ENCODE measurements at places on chromosomes 2 and 18. TPM values are rescaled to one million over a fixed set of nuclear protein-coding genes. Genes with fewer than 3 reads are reported as not detected.

DNA sequence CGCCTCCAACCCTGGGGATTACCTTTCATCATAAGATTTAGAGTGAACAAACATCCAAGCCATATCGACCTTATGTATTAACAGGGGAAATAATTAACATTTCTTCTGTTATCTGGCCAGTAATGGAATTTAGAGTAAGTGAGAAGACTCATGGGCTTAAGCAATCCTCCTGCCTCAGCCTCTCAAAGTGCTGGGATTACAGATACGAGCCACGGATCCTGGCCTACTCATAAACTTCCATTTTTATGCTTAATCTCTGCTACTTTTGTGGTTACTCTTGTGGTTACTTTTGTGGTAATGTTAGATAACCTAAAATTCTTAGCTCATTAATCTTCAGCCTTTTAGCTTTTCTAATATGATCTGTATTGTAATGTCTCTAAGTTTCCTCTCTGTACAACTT lies 159.3 kb upstream of the SLC8A1 start:
- H3K27me3 ChIP-seq = no peaks in the 10 kb centered on the region
- DNase-seq = no peak
- H3K36me3 ChIP-seq = no peaks in the 10 kb centered on the region
- H3K4me1 ChIP-seq = no peaks in the 10 kb centered on the region
- H3K4me3 ChIP-seq = no peak overlapping the region
- H3K27ac ChIP-seq = no peak overlapping the region

The PCARE gene
- not detected for total RNA-seq

GRCh38 chr18:7417727-7418126 lies 149.4 kb upstream of the PTPRM start:
- no peaks in the 10 kb centered on the region for H3K4me1 ChIP-seq
- H3K27ac ChIP-seq = no peak overlapping the region
- H3K27me3 ChIP-seq = no peaks in the 10 kb centered on the region
- DNase-seq = no peak
- no peak overlapping the region for H3K4me3 ChIP-seq

- H3K36me3 ChIP-seq = no peaks in the 10 kb centered on the region
- no peak overlapping the region for H3K27ac ChIP-seq
- no peak overlapping the region for H3K4me3 ChIP-seq
These were observed 136.6 kb upstream of the RMP24 start for GRCh38 chr18:35835833-35836232.

The DYSF gene
- total RNA-seq = 0.28 TPM

The CRYGA gene
- not detected for total RNA-seq

GRCh38 chr2:173659509-173659908 lies 304.8 kb downstream of the CDCA7 start:
- H3K27me3 ChIP-seq = no peaks in the 10 kb centered on the region
- H3K4me1 ChIP-seq = no peaks in the 10 kb centered on the region
- no peak overlapping the region for H3K27ac ChIP-seq
- no peak for DNase-seq
- H3K4me3 ChIP-seq = no peak overlapping the region

DNA sequence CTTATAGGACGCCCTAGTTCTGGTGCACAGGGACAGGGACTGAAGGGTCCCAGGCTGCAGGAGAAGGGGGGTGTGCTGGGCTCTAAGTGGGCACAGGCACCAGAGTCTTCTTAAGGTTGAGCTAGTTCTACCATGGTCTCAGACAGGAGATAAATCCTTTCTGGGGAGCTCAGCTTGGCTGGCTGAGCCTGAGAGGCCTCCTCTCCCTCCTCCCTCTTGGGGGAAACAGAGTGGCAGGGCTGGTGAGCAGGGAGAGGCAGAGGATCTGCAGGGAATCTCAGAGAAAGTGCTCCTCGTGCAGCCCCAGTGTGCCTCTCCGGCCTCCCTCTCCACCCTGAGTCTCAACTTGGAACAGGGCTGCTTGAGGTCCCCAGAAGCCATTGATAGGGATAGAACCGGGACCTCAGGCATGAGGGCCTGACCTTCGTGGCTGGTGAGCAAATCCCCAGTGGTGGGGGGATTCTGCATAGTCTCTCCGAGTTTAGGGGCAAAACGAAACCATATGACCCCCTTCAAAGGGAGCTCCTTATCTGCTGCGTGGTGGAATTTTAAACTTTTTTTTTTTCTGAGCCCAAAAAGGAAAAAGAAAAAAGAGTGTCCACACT lies 2.0 kb downstream of the GDF7 start:
- H3K27me3 ChIP-seq = peaks cover 41% of the 10 kb centered on the region
- H3K27ac ChIP-seq = no peak overlapping the region
- H3K36me3 ChIP-seq = no peaks in the 10 kb centered on the region
- DNase-seq = no peak
- no peak overlapping the region for H3K4me3 ChIP-seq

DNA sequence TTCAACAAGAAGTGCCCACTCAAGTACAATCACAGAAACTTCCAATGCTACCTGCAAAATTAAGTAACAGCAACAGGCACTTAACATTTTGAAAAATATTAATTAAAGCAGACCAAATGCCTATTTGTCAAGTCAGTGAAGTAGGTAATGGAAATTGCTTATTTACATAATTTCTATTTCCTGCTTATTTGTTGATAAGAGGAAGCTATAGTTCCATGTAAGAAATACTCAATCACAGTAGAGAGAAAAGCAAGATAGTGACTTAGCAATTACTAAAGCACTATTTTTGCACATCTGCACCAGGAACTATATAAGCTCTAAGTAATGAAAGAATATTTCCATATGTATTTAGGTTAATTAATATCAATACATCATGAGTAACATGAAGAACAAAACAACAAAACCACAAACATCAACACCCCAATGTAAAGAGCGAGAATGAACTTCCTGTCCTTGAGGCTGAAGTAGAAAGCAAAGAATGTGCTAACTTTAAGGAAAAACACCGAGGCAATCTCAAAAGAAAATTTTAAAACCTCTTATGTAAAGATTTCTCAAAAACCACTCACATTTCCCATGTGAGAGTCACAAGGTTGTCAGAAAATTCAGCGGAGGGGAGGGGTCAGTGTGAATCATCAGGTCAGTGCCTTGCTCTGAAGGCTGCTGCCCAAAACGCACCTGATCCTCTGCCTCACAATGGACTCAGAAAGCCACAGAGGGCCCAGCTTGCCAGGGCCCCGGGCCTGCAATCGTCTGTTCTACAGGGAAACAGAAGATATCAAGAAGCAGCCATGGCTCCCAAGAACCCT lies 12.5 kb downstream of the NPC1 start:
- H3K36me3 ChIP-seq = peaks cover 13% of the 10 kb centered on the region
- H3K4me3 ChIP-seq = no peak overlapping the region
- peaks cover 56% of the 10 kb centered on the region for H3K4me1 ChIP-seq
- no peaks in the 10 kb centered on the region for H3K27me3 ChIP-seq
- DNase-seq = peak; percentile 23

GRCh38 chr2:219697811-219698747 lies 70.6 kb downstream of the SLC4A3 start:
- no peak for DNase-seq
- no peaks in the 10 kb centered on the region for H3K4me1 ChIP-seq
- no peak overlapping the region for H3K4me3 ChIP-seq
- H3K27ac ChIP-seq = no peak overlapping the region
- H3K27me3 ChIP-seq = peaks cover 11% of the 10 kb centered on the region

The GPBAR1 gene
- 1.0 TPM for total RNA-seq

The SNRNP200 gene
- total RNA-seq = 227 TPM

GRCh38 chr2:236176417-236176816 lies 8.2 kb upstream of the GBX2 start:
- H3K27ac ChIP-seq = no peak overlapping the region
- DNase-seq = no peak
- H3K4me3 ChIP-seq = no peak overlapping the region
- peaks cover 14% of the 10 kb centered on the region for H3K4me1 ChIP-seq

The KLHL30 gene
- not detected for total RNA-seq

GRCh38 chr2:238635647-238636051 lies 208.9 kb downstream of the ASB1 start:
- no peak overlapping the region for H3K27ac ChIP-seq
- no peak for DNase-seq
- H3K4me1 ChIP-seq = no peaks in the 10 kb centered on the region
- no peak overlapping the region for H3K4me3 ChIP-seq
- H3K36me3 ChIP-seq = no peaks in the 10 kb centered on the region
- no peaks in the 10 kb centered on the region for H3K27me3 ChIP-seq

GRCh38 chr2:188196343-188197008 lies 95.2 kb upstream of the GULP1 start:
- DNase-seq = no peak
- no peaks in the 10 kb centered on the region for H3K36me3 ChIP-seq
- H3K4me1 ChIP-seq = no peaks in the 10 kb centered on the region
- no peak overlapping the region for H3K4me3 ChIP-seq
- no peaks in the 10 kb centered on the region for H3K27me3 ChIP-seq

DNA sequence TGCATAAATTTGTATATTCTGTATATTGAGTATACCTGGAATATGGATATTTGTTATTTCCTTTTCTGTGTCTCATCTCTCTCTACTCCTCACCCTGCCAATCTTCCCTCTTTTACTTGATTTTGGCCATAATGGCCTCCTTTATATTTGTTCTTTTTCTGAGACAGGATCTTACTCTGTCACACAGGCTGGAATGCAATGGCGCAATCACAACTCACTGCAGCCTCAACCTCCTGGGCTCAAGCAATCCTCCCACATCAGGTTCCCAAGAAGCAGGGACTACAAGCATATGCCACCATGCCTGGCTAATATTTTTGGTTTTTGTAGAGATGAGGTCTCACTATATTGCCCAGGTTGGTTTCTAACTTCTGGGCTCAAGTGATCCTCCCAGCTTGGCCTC lies 30.5 kb downstream of the PREPL start:
- H3K4me1 ChIP-seq = no peaks in the 10 kb centered on the region
- no peak for DNase-seq
- peaks cover 23% of the 10 kb centered on the region for H3K36me3 ChIP-seq
- no peak overlapping the region for H3K27ac ChIP-seq
- H3K27me3 ChIP-seq = no peaks in the 10 kb centered on the region

DNA sequence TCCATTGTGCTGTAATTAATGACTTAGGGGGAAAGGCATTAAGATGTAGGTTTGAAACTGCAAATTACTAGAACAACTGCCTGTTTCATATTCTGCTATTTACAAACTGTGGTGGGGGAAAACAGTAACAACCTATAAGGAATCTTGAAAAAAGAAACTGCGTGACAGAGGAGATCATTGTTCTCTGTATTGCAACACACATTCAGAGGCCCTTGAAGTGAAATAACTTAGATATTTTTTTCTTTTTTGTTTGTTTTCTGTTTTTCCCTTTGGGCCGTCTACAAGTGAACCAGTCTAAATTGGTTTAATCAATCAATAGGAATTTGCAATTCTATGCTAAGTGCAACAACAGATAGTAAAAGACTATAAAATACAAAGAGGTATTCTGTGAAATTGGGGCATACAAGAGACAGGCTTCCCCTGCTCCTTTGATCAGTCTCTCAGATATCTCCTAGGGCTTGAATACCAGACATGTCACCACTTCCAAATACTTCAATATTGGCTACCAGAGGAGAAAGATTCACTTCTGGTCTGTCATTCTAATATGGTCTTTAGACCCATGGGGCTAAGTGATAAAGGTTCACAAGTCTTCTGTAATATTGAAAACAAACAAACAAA lies 2055.1 kb upstream of the CELF4 start:
- no peak for DNase-seq
- no peaks in the 10 kb centered on the region for H3K4me1 ChIP-seq
- no peaks in the 10 kb centered on the region for H3K27me3 ChIP-seq
- H3K4me3 ChIP-seq = no peak overlapping the region

GRCh38 chr2:170235860-170236679 lies 58.1 kb downstream of the MYO3B start:
- no peaks in the 10 kb centered on the region for H3K27me3 ChIP-seq
- H3K27ac ChIP-seq = no peak overlapping the region
- no peaks in the 10 kb centered on the region for H3K36me3 ChIP-seq
- no peak for DNase-seq

The TMEM163 gene
- not detected for total RNA-seq

GRCh38 chr2:219643788-219644398 lies 16.5 kb downstream of the SLC4A3 start:
- H3K27me3 ChIP-seq = no peaks in the 10 kb centered on the region
- H3K4me1 ChIP-seq = no peaks in the 10 kb centered on the region
- H3K4me3 ChIP-seq = no peak overlapping the region
- no peaks in the 10 kb centered on the region for H3K36me3 ChIP-seq

GRCh38 chr18:8468191-8468590 lies 141.0 kb upstream of the RAB12 start:
- H3K36me3 ChIP-seq = no peaks in the 10 kb centered on the region
- no peak overlapping the region for H3K4me3 ChIP-seq
- no peaks in the 10 kb centered on the region for H3K27me3 ChIP-seq
- H3K4me1 ChIP-seq = no peaks in the 10 kb centered on the region
- H3K27ac ChIP-seq = no peak overlapping the region

The SALL3 gene
- total RNA-seq = not detected

- H3K4me3 ChIP-seq = no peak overlapping the region
- DNase-seq = no peak
- no peaks in the 10 kb centered on the region for H3K4me1 ChIP-seq
- no peak overlapping the region for H3K27ac ChIP-seq
- H3K27me3 ChIP-seq = no peaks in the 10 kb centered on the region
These were observed 80.0 kb downstream of the GPR39 start for GRCh38 chr2:132496555-132496954.

- no peak overlapping the region for H3K4me3 ChIP-seq
- no peak for DNase-seq
- no peaks in the 10 kb centered on the region for H3K36me3 ChIP-seq
- H3K4me1 ChIP-seq = no peaks in the 10 kb centered on the region
These were observed 78.6 kb downstream of the RFTN2 start for GRCh38 chr2:197596766-197597165.

The COMMD1 gene
- 17.8 TPM for total RNA-seq

- H3K27ac ChIP-seq = no peak overlapping the region
- peaks cover 67% of the 10 kb centered on the region for H3K27me3 ChIP-seq
- no peaks in the 10 kb centered on the region for H3K36me3 ChIP-seq
- DNase-seq = no peak
These were observed 1.2 kb upstream of the EMX1 start for GRCh38 chr2:72915907-72916742.

- H3K4me1 ChIP-seq = no peaks in the 10 kb centered on the region
- no peaks in the 10 kb centered on the region for H3K36me3 ChIP-seq
- no peak overlapping the region for H3K4me3 ChIP-seq
These were observed 87.3 kb downstream of the INHBB start for GRCh38 chr2:120432976-120433815.

The VSNL1 gene
- not detected for total RNA-seq

The CD28 gene
- total RNA-seq = 222 TPM

The VIL1 gene
- total RNA-seq = not detected

GRCh38 chr2:240913810-240914644 lies 7.9 kb downstream of the CROCC2 start:
- no peak overlapping the region for H3K4me3 ChIP-seq
- no peak overlapping the region for H3K27ac ChIP-seq

The SCN3A gene
- not detected for total RNA-seq

The ZAP70 gene
- 419 TPM for total RNA-seq

GRCh38 chr2:170885130-170885791 lies 43.8 kb upstream of the GORASP2 start:
- no peaks in the 10 kb centered on the region for H3K36me3 ChIP-seq
- no peak for DNase-seq
- H3K27me3 ChIP-seq = no peaks in the 10 kb centered on the region
- no peaks in the 10 kb centered on the region for H3K4me1 ChIP-seq

GRCh38 chr2:220775856-220776488 lies 796.1 kb downstream of the EPHA4 start:
- H3K4me3 ChIP-seq = no peak overlapping the region
- H3K27me3 ChIP-seq = no peaks in the 10 kb centered on the region
- H3K27ac ChIP-seq = no peak overlapping the region
